Neural progenitor cell (in vitro differentiated cells): ENCODE measurements at places on chromosomes 12 and 14. TPM values are rescaled to one million over a fixed set of nuclear protein-coding genes. Genes with fewer than 3 reads are reported as not detected.

RNU6-8 gene
- total RNA-seq: not detected in 2 replicates

GPR162 gene
- total RNA-seq: 10.0 and 27.6 TPM in 2 replicates

GRCh38 chr12:31026202-31026601, 47.5 kb upstream of the DDX11 start:
- no peak overlapping the region for H3K4me3 ChIP-seq
- DNase-seq: no peak
- no peaks in the 10 kb centered on the region for H3K4me1 ChIP-seq
- no peak overlapping the region for H3K27ac ChIP-seq
- no peaks in the 10 kb centered on the region for H3K36me3 ChIP-seq

- no peaks in the 10 kb centered on the region for H3K27me3 ChIP-seq
- DNase-seq: no peak
- H3K27ac ChIP-seq: no peak overlapping the region
These were observed 7.4 kb upstream of the KTN1 start for GRCh38 chr14:55572578-55572977.
